ENCODE measurements at places on chromosomes 2 and 18.

- no peak for DNase-seq
These were observed 140.4 kb upstream of the KLHL29 start for GRCh38 chr2:23244617-23245016.

DNA sequence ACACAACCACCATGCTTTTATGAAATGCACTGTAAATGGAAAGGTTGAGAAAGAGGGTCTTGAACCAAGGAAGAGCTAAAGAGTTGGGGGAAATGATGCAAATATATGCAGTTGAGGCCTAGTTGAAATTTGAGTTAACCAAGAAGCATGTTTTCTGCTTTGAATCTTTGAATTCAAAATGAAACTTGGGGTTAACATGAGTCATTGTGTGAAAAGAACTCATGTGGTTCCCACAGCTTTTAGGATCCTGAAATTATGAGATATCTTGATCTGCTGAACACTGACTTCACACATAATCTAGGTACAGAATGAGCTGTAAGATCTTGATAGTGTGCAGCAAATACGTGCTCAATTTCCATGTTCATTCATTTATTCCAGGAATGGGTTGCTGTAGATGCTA, 422.9 kb upstream of the TRIB2 start:
- no peak for DNase-seq

- DNase-seq: no peak
These were observed 77.4 kb downstream of the ABCA12 start for GRCh38 chr2:215060861-215061536.

- DNase-seq: no peak
These were observed 232.2 kb downstream of the TRIB2 start for GRCh38 chr2:12948961-12949353.

- DNase-seq: no peak
These were observed at the start of gene RAPGEF4 for GRCh38 chr2:172735582-172736423. TSS of gene RAPGEF4 (plus strand) at chr2:172735845. CDS start at chr2:172735984, 139 bp downstream.

DNA sequence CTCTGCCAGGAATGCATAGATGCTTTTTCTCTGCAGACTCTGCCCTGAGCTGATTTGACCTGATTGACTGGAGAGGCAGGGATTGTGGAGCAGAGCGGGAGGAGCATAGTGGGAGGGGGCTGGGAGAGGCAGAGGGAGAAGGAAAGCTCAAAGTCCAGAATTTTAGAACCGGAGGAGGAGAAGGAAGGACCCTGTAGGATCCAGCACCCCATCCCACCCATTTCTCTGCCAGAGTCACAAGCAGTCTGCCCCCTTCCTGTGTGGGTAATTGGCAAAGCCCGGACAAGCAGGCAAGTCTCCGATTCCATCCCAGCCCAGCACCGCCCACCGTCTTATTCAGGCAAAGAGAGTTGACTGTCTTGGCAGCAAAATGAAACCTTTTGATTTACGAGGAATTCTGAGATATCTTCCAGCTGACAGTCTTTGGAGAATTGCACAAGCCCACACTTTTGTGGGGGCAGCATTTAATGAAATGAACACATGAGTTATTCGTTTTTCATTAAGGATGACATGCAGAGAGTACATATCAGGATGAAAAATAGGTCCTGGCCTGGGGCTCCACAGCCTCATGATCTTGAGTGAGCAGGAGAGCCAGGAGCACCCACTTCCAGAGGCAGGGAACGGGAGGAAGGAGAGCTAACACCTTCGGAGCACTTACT, 103.1 kb downstream of the MCFD2 start:
- DNase-seq: peak; percentile 77

GRCh38 chr2:203994735-203995134, 58.2 kb downstream of the ICOS start:
- no peak for DNase-seq

DNA sequence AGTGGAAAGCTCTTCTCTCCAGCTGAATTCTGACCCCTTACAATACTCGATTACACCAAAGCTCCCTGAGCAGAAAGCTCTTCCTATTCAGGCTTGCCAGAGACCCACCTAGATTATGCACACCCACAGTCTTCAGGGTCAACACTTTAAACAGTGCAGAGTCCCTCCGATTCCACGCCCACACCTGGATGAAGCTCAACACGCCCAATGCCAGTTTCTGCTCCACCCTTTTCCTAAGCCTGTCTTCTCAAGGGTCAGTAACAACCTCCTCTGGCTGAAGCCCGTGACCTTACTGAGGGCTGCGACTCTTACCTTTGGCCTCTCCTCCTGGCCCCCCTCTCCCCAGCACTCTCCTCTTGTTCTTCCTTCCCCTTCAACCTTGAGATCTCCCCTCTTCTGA, 492.0 kb upstream of the SALL3 start:
- DNase-seq: no peak

GRCh38 chr2:174224665-174225288, 23.6 kb downstream of the OLA1 start:
- DNase-seq: no peak

- no peak for DNase-seq
These were observed 110.3 kb upstream of the PKDCC start for GRCh38 chr2:41937464-41937906.
